ENCODE measurements at places on chromosomes 2 and 18. TPM values are rescaled to one million over a fixed set of nuclear protein-coding genes. Genes with fewer than 3 reads are reported as not detected.

GRCh38 chr18:48310353-48310752 is 98.8 kb downstream of the ZBTB7C start:
- no peak for DNase-seq

DNA sequence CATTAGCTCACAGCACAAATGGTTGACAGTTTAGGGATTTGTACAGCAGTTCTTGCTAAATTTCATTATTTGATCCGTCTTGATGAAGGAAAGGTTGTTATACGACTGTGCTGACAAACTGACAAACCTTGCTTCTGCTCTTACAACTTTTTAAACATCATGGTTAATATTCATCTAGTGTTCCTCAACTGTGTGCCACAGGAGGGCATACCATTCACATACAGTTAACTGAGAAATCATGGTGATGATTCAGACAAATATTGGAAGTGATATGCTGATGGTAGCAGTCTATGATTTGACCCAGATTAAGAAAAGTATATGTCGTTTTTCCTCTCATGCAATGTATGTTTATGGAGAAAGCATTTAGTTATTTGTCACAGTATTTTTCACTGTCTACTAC is 129.8 kb upstream of the FSIP2 start:
- no peak for DNase-seq

DNA sequence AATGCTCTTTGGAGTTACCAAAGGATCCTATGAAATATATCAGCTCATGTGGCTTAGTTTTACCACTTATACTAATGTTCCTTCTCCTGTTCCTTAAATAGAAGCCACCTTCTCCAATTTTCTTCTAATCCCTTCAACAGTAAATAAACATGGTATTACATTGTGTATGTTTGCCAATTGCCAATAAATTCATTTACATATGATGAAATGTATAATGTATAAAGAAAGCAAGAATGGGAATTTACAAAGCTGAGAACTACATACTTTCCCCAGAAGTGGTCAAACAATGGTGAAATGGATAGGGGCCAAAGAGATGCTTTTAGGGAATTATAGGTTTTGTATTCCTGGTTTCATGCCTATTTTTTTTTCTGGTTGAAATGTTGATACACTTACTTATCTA is 894.2 kb upstream of the CRIM1 start:
- DNase-seq, result no peak

DNA sequence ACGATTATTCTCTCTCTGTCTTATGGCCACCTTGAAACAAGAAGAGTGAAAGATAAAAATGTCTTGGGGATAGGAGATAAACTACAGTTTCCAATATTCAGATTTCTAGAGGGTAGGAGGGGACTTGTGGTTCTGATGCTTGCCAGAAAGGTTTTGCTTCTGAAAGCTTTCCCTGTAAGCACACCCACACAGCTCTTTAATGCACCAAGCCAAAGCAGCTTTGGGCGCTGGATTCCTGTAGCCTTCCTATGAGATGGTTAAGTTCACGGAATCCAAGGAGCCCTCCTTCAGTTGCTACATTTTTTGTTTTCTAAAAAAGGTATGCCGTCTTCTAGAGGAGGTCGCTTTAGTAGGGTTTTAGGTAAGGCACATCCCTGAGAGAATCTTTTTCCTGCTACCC is 4.9 kb downstream of the LRRTM1 start:
- DNase-seq, result no peak

DNA sequence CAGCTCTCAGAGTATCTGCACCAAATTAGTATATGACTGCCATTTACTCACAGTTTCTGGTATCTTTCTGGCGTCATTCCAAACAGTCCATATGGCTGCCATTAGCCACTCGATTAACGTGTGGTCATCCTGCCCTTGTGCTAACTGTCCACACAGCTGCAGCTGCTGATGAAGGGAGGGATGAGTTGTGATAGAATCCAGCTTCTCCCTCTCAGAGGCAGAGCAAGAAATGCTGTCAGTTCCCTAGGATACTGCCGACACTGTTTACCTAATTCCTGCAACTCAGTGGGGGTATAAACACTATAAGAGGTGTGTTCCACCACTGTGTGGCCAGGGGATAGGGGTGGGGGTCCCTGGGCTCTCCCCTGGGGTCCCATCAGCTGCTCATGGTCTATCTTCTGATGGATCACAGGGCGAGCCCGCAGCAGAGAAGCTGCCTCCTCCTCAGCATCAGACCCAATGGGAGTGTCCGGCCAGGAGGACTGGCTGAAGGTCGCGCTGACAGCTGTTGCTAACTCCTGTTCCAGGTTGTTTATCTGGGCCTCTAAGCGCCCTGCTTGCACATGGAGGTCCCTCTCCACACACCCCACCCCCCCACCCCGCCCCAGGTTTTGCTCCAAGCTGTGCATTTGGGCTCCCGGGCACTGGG is 17.3 kb upstream of the KLHL23 start:
- DNase-seq, result no peak

DNA sequence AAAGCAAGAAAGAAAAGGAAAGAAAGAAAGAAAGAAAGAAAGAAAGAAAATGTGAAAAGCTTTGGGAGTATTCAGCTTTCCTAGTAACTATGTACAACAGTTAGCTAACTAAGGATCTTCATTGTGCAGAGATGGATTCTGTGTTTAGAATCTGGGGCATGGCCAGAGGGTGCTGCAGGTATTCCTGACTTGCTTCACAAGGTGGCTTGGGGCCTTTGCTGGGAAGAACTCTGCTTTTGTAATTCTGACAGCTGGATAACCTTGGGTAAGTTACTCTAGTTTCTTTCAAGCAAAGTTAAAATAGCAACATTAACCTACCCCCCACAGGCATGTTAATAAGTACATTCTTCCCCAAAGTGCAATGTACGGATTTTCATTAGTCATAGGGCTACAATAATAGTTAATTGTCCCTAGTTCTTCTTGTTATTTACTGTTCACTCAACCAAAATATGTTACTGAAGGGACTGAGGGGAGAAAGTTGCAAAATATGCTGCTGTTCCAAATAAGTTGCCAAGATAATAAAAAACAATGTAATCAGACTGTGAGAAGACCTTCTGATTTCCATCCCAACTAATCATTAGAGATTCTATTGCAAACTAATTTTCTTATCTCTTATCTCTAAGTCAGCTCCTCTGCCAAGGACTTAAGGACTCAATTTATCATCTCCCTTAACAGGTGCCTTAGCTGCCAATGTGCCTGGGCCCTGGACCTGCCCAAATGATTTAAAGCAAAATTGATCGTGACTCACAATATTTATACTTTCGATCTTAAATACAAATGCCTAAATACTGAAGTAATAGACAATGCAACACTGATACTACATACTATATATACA is 50.3 kb downstream of the SERPINB8 start:
- no peak for DNase-seq

- DNase-seq, result no peak
Measured at GRCh38 chr18:63707816-63708215, 5.1 kb downstream of the SERPINB11 start.

DNA sequence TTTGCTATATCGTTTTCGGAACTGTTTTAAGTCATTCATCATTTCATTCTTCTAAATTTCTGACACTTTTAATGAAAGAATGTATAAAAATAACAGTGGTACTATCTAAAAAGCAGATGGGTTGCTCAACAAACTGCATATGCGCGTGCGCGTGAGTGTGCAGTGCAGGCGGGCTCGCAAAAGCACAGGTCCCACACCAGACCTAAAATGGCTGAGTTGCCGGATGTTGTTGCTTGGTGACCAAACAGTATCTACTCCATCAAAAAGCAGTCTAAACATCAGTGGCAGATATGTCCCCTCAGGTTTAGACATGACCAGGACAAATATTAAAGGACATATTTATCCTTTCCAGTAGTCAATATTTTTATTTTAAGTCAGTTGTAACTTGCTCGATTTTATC is 5.1 kb downstream of the NOL4 start:
- no peak for DNase-seq

DNA sequence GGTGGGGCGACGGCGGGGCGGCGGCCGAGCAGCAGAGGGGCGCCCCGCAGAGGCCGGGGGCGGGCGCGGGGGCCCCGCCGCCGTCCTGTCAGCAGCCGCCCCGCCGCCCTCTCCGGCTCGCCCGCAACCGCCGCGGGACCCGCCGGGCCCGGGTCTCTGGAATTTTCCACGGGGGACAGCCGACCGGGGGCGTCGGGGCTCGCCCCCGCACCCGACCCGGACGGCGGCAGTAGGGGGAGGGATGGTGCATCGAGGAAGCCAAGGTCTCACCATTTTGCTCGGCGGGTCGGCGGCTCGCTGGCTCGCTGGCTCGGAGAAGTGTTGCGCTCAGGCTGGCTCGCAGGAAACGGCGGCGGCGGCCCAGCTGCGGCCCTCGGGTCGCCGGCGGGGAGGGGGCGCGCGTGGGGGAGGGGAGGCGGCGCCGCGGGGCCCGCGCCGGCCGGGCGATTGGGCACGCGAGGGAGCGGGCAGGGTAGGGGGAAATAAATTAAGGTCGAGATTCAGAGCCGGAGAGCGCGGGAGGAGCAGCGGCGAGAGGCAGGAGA is 405 bp downstream of the PPP3R1 start:
- peak; percentile 72 for DNase-seq

GRCh38 chr2:241633561-241633960 is 3.4 kb downstream of the THAP4 start:
- DNase-seq, result no peak

DNA sequence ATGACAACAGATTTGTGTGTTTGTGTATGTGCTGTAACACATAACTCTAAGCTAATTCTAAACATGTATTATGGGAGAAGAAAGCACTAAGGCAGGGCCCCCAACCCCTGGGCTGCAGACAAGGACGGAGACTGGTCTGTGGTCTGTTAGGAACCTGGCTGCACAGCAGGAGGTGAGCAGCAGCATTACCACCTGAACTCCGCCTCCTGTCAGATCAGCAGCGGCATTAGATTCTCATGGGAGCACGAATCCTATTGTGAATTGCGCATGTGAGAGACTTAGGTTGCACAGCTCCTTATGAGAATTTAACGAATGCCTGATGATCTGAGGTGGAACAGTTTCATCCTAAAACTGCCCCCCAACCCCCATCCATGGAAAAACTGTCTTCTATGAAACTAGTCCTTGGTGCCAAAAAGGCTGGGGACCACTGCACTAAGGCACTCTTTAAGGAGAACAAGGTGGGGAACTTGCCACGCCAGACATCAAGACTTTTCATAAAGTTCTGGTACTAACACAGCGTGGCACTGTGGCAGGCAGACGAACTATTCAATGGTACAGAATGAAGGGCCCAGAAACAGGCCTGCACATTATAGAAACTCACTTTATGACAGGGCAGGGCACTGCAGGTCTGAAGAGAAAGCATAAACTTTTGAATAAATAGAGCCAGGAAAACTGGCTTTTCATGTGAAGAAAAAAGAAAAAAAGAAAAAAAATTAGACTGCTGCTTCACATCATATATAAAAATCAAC is 14.0 kb downstream of the REEP1 start:
- no peak for DNase-seq

DNA sequence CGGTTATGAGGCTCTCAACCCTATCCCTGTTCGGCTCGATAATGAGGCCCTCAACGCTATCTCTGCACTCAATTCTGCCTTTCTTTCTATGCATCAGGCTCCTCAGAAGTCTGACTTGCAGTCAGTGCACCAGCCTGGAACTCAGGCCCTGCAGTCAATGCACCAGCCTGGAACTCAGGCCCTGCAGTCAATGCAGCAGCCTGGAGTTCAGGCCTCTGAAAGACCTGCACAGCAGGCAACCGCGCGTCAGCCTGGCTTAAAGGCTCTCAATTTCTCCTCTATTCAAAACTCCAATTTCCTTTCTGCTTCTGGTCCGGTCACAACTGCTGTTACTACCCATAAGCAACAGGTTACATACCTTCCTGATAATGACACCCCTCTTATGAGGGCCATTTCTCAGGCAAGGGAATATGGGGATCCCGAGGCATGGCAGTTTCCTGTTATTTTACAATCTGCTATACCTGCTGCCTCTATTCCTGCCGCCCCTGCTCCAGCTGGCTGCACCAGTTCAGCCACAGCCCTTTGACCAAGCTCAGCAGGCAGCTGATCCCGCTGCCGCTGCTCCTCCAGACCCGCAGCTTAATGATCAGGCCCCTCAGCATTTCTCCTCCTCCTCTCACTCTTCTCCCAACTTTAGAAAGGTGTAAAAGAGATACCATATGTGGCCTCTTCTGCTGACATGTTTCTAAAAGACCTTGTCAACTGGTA is 933.6 kb upstream of the FANCL start:
- DNase-seq, result no peak

- no peak for DNase-seq
Measured at GRCh38 chr2:68426848-68427579, 40.1 kb downstream of the FBXO48 start.

- DNase-seq, result no peak
Measured at GRCh38 chr18:40017021-40017420, 1938.0 kb upstream of the PIK3C3 start.

- DNase-seq, result no peak
Measured at GRCh38 chr2:197090742-197091367, 164.3 kb upstream of the PGAP1 start.

GRCh38 chr2:201546576-201546975 is 95.0 kb downstream of the STRADB start:
- no peak for DNase-seq

DNA sequence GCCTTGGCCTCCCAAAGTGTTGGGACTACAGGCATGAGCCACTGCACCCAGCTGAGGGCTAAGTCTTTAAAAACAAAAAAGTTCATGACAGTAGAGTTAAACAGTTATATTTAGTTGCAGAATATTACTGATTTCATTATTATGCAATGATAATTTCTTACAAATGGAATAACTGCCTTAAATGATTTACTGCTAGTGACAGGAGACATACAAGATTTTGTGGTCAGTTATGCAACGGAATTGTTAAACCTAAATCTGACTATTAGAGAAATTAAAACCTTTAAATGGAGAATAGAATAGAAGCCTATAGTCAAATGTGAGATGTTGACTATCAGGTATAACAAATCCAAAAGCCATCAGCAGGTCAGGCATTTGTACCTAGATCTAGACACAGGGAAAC is 10.3 kb upstream of the DNAJC10 start:
- DNase-seq, result no peak

DNA sequence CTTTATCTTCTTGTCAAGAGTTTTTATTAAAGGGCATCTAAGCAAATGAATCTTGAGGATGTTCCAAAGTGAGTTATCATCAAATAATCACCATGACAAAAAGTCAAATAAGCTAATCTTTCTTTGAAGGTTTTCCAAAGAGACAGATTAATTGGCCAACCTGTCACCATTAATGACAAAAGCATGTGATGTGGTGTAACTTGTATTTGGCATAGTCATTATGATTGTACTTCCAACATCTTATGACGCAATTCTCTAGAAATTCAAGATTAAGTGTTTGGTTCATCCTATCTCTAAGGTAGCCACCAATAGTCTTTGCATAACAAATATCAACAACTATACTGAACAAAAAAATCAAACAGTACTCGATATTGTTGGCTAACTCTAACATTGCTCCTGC is 28.6 kb downstream of the RBMS1 start:
- DNase-seq, result no peak

The ALKAL2 gene
- 3.0 TPM for total RNA-seq

The SLC5A7 gene
- total RNA-seq, result not detected

The GREB1 gene
- 6.5 TPM for total RNA-seq

The CD302 gene
- total RNA-seq, result 47.1 TPM

Data from sciatic nerve (tissue), 2 donors.